Dermis blood vessel endothelial cell (primary cell): ENCODE measurements at places on chromosomes 3 and 15.

DNA sequence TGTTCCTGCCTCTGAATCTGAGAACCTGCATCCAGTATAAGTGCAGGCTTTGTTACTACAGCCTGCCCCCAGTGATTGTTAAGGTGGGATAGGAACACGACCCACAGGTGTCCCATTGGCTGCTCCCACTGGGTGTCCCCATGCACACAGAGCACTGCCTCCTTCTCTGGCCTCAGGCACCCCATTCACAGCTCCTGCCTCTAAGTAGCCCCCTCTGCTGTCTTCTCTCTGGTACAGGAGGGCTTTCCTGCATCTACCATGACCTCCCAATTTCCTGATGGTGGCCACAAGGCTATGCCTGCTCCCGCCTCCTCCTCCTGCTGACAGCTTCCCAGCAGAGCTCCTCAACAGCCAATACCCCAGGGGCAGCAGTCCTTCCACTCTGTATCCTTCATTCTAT, 238.6 kb upstream of the TMC3 start:
- DNase-seq = no peak

- DNase-seq = no peak
Measured at GRCh38 chr15:47565949-47566348, 151.4 kb upstream of the SEMA6D start.

DNA sequence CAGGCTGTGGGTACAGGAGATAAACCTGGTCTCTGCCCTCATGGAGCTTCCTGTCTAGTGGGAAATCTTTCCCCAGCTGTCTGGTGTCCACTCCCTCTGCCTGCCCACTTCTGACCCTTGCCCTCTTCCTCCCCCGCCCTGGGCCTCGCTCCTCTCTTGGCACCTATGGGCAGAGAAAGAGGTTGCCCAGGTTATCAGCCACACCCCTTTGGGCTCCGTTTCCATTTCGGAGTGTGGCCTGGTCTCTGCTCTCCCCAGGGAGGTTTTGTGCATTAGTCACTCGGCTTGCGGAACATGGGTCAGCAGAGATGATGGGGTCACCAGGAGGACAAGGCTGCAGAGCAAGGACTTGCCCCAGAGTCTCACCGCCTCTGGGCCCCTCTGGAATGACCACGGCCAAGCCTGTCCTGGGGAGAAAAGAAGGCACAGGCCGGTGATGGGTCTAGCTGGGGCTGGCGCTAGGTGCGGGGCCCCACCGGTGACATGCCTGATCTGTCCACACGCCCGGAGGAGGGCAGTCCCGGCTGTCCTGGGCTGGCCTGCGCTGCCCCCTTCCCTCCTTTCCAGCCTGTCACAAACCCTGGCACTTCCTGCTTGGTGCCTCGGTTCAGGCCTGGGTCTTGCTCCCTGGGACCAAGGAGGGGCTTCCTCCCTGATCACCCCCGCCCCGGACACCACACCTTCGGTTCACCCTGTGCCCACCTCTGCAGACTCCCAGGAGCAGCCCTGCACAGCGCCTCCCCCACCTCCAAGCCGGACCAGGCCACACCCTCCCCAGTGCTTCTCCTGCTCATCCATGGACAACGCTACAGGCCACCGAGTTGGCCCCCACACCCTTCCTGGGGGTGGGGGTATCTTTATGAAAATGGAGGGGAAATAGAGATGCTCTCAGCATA, 35.6 kb upstream of the MUC4 start:
- no peak for DNase-seq

GRCh38 chr15:66899555-66900350, 165.6 kb upstream of the SMAD3 start:
- DNase-seq = no peak

DNA sequence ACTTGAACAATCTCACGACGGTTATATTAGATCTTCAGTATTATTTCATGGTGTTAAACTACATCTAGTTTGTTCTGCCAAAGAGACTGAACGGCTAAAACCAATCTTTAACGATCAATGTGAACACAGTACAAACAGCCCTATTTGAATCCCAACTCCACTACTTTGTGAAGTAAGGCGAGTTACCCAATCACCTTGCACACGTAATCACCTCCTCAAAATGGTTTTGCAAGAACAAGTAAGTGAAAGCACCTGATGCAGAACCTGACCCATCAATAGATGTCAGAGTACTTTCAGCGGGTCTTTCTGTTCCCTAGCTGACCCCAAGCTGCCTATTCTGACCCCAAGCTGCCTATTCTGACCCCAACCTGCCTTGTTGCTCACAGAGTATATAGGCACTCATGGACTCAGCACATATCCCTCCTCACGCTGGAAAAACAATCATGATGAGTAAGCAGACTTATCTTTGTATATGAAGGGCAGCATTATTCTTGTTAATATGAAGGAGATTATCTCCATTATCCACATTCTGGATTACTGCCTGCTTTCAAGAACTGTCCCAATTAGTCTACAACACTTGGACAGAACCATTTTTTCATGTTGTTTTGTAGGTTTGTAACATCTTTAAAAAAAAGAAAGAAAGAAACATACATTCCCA, 3.7 kb downstream of the KPNA1 start:
- DNase-seq = no peak

GRCh38 chr15:69394556-69395282, 19.4 kb upstream of the KIF23 start:
- DNase-seq = peak; percentile 83

DNA sequence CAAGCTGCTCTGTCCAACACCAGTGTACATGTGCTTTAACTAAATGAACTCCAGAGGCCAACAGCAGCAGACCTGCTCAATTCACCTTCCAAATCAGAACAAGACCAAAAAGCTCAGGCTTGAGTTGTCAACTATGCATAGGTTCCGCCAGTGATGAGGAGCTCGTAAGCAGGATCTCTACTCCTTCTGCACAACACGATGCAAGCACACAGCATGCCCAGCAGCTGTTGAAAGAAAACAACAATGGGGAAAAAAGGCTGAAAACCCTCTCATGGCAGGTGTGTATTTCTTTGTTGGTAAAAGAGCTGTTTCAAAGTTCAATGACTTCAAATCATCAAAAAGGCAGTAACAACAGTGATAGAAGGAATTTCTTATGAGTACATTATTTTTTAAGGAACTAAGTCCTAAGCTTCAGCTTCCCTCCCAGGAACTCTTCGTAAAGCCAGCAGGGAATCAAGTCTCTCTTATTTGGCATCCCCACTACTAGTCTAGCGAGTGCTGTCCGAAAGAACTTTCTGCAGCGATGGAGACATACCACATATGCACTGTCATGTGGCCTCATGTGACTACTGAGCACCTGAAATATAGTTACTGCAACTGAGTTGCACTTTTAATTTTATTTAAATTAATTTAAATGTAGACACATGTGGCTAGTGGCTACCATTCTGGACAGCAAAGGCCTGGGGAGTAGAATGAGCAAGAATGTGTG, 24.1 kb downstream of the TSPAN3 start:
- no peak for DNase-seq
